ENCODE measurements at places on chromosomes 1 and 21.

DNA sequence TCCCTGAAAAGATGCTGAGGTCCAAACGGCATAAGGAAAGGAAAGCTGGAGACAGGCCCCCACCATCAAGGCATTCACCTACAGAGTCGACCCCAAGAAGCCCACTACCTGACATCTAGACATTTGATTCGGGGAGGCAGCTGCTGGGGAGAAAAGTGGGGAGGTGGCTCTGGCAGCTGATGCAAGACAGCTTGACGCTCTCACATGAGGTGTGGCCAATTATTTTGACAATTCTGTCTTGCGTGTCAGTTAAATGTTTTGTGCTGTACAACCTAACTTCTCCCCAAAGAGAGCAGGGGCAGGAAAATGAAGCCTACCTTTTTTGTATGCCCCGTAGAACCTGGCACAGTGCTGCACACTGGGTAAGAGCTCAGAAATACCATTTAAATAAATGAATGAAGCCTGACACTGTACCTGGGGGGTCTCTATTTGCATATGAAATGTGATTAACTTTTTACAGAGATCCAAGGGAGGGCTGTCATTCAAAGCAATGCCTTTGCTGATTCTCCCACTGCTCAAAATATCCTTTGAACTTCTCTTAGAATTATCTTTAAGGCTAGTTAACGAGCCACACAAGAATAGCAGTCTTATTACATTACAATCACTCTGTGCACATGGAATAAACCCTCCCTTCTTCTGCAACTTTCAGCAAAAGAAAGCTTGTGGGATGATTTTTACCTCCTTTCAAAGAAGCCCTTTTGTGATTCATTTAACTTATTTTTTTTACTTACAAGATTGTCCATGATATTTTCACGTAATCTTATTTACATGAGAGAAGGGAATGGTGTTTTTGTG, 163.2 kb downstream of the TNR start:
- no peak for DNase-seq

DNA sequence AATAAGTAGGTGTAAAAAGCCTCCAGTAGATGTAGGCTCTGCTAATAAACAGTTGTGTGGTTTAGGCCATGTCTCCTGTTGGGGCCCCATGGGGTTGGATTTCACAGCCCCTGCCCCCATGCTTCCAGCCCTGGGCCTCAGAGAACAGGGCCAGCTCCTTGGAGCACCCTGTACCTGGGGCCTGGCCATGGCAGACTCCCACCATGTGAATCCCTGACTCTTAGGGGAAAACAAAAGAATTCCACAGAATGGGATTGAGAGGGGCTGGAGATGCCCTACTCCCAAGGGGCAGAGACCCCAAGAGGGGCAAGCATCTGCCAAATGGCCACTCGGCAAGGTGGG, 11.5 kb downstream of the LRP8 start:
- DNase-seq: no peak

DNA sequence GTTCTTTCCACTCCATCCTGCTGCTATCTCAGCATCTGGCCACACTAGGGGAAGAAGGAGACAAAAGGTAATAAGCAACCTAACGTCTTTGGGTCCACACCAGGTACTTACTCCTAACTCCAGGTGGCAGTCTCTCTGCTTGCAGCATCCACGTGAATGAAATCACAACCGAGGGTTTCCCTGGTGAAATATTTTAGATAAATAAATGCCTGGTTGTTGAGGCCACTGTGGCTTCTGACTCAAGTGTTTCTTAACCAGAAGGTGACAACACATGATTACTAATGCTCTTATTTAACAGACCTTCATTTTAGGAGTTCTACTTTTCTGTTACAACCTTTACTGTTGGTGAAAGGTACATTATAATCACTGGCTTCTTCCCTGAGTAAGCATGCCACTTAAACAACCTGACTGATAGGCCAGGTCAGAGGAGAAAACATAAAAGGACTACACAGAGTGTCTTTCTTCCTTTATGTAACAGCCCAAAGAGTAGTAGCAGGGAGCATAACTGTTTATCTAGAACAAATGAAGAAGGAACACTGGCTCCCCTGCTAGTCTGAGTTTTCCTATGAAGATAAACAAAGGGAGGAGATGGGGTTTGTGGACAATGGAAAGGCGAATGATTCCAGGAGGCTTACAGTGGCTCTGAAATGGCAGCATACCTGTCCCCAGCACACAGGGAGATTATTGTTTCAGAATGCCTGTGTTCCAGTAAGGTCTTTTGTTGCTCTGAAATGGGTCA, 59.9 kb downstream of the SYT6 start:
- DNase-seq: no peak

DNA sequence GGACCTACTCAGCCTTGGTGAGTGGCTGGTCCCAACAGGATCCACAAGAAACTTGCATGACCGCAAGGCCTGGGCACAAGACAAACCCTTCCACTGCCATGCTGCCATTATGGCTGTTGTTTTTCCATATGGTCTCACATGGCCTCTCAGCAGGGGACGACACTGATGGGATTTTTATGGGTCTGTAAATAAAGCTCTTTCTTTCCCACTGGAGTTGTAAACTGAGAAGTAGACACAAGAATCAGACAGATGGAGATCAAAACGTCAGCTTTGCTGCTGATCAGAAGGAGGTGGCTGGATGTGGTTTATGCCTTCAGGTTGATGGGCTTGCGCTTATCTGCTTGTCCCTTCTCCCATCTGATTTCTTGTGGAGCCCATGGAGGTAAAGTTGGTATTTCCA, 138.1 kb upstream of the KCNJ6 start:
- no peak for DNase-seq

DNA sequence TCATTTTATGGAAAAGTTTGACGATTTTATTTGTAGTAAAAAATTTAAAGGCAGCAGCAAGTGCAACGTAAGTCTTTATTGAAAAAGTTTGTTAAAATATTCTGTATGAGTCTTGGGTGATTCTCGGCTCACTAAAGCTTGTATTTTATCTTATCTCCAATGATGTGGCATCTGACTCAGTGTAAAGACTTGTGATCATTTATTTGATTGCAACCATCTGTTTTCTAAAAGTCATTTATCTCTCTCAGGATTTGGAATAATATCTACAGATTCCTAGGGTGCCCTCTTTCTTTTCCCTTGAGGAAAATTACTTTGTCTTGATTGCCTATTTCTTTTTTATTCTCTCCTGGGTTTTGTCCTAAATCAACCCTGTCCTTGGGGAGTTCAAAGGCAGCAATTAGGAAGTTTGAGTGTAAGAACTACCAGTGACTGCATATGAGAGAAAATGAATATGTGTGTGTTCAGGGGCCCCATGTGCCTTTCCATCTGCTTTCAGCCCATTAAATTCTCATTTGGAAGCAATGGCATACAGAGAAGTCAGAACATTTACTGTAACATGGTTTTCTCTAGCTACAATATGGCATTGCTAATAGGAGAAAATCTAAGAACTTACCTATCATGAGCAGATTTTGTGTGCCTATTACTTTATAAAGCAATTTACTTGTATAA, 575.0 kb upstream of the CHRM3 start:
- no peak for DNase-seq

GRCh38 chr21:44647222-44647552, 973 bp downstream of the KRTAP10-11 start:
- DNase-seq: no peak
